ENCODE measurements at places on chromosomes 16 and 17.

GRCh38 chr16:52099382-52099781 lies 447.6 kb downstream of the TOX3 start:
- peak; percentile 30 for DNase-seq

DNA sequence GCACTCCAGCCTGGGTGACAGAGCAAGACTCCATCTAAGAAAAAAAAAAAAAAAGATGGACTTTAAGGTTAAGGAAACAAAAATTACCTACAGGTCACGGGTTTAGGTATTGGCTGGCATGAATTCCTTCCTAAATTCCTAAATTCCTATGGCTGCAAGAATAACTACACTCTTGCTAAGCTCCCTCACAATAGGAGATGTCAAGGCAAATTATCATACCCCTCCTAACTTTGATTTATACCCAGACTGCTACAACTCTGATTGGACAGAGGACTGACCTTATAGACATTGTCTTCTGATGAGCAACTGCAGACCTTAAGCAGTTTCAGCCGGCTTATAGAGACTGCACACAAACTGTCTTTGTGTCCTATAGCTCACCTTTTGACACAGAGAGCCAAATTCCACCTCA lies 25.1 kb upstream of the TMC7 start:
- DNase-seq: no peak

DNA sequence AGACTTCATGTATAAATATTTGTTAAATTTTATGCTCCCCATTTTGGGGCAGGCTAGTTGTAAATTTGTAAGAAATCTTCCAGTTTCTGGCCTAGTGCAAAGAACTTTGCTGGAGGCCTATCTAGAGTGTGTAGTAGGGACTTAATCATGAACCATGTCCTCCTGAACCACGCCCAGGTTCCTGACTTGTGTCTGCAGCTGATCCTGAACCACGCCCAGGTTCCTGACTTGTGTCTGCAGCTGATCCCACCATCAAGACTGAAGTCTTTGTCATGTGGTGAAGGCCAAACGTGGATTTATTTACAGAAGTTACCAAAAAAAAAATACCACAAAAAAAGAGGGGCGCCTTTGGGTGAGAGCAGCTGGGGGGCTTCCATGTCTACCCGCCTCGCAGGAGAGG lies 33.1 kb downstream of the LMF1 start:
- no peak for DNase-seq

DNA sequence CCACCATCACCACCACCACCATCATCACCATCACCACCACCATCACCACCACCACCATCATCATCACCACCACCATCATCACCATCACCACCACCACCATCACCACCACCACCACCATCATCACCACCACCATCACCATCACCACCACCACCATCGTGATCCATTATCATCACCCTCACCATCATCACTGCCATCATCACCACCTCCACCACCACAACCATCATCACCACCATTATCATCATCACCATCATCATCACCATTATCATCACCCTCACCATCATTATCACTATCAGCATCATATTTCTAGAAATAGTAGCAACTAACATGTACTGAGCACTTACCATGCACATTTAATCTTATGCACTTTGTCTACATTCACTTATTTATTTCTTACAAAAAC lies 94.9 kb downstream of the C16orf95 start:
- no peak for DNase-seq

DNA sequence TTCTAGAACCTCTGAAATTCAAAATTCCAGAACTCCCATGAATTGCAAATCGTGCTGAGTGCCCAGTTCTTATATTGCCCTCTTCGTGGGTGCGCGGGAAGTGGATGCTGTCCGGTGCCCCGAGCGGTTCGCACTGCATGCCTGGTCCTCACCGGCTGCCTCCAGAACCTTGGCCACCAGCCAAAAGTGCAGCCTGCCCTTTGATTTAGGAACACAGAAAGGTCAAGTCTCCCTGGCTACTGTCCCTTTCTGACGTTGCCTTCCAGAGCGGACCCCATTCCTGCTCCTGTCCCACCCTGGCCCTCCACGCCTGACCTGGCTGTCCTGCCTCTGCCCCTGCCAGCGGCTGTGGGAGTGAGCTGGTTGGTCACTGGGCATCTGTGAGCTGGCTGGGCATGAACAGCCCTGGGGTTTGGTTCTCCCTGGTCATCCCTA lies 9.7 kb downstream of the NEUROD2 start:
- DNase-seq: no peak

- no peak for DNase-seq
These were observed 10.0 kb downstream of the CEP295NL start for GRCh38 chr17:78892936-78893379.

DNA sequence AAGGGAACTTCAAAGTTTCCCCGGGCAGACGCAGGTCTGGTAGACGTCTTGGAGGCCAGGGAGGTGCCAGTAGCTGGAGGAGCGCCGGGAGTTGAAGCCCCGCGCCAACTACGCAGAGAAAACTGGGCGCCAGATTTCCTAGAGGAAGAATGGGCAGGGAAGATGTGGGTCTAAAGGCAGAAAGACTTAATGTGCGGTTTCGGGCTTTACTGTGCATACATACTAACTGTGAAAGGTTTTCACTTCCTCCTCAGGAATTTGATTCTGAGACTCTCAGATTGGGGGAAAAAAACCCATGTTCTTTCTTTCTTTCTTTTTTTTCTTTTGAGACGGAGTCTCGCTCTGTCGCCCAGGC lies 331 bp upstream of the ZNF287 start:
- no peak for DNase-seq

- peak; percentile 67 for DNase-seq
These were observed 3.3 kb downstream of the MEAK7 start for GRCh38 chr16:84501077-84501735.

- DNase-seq: no peak
These were observed 57.8 kb downstream of the STH start for GRCh38 chr17:46056800-46057304.

DNA sequence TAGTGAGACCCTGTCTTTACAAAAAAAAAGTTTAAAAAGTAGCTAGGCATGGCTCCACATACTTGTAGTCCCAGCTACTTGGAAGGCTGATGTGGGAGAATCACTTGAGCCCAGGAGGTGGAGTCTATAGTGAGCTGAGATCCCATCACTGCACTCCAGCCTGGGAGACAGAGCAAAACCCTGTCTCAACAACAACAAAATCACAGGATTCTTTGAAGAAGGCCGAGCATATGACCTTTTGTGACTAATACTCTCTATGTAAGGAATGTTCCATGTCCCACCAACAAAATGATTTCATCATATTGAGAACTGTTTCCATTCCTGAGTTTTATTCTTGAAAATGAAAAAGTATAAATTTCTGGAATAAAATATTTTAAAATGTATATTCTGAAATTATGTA lies 58.9 kb upstream of the EFCAB3 start:
- no peak for DNase-seq

DNA sequence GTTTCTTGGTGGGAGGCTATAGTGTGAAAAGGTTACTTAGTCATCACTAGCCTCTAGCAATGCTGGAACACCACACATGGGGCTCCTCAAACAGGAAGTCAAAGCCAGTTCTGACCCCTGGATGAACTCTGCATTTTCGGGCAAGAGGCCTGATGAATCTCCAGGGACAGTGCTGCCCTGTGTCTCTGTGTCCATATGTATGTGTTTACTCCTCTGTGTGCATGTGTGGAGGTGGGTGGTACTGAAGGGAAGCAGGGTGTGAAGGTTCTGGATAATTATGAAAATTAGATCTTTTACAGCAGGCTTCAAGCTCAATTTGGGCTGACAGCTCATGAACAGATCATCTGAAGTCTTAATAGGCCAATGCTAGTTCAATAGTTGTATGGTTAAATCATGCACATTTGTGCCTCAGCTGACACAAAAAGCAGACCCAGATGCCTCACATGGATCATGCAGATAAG lies 133.6 kb downstream of the SNX11 start:
- DNase-seq: no peak

- DNase-seq: no peak
These were observed 4.3 kb upstream of the GSG1L start for GRCh38 chr16:28067604-28068379.

- DNase-seq: no peak
These were observed 725 bp downstream of the KRTAP16-1 start for GRCh38 chr17:41308251-41308917.

DNA sequence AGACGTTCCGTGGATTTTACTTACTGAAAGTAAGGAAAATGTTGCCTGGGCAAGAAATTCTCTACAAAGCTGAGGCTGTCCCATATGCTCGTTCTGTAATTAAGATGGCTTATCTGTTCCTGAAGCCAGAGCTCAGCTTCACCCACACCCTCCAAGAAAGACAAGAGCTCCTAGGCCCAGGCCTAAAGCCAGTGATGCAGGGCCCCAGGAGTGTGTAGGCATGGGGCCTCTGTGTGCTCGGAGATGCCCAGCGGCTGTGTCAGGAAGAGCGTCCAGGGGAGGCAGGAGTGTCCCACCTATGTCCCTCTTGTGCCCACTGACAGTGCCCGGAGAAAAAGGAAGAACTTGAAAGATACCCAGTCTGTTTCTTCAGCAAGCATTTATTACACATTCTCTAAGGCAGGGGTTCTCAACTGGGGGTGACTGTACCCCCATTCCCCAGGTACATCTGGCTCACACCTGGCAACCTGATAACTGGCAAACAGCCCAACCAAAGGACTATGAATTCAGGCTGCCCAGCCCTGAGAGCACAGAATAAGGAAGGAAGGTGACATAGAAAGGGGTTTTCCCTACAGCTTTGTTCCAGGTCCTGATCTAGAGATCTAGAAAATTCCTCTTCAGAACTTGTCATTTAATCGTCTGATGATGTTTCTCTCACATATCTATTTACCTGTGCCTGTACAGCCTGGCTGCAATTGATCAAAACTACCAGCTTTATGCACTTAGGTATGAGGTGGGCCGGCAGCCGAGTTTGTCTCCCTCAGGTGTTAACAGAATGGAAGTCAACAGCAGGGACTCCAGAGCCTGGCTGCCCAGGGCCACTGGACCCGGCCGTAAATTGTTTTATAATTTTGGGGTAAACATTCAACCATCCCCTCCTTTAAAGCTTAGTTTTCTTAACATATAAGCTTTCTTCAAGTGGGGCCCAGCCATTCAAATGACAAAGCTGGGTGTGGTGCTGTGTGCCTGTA lies 12.0 kb downstream of the SNN start:
- no peak for DNase-seq

Measured in HT-29 (cell line).